ENCODE measurements at places on chromosomes 4 and X. TPM values are rescaled to one million over a fixed set of nuclear protein-coding genes. Genes with fewer than 3 reads are reported as not detected.

DNA sequence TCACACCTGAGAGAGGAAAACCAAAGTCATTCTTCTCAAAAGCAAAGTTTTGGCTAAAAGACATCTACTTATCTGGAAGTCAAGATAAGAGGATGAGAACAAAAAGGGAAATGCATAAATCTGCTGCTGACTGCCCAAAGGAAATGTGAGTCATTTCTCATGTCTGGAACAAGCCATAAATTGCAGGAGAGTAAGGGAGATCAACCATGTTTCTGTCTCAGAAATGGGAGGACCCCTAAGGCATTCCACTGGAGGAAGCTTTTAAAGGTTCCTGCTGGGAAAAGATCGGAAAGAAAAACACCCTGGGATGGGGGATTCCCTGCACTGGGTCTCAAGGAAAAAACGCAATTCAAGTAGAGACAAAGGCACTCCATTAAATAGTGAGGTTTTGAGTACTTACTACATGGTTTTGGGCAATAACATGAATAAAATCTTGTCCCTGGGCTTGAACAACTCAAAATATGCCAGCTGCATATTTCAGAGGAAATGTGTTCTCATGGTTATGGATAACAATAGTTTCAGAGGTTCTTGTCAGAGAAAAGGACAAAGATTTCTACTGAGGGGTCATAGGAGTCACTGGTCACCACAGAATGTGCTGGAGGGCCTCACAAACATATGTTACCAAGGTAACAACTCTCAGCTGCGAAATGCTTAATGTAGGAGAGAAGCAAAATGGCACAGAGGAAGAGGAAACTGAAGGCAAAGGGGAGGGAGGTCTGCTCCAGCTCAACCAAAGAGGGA lies 19.3 kb downstream of the GPR143 start:
- DNase-seq: peak; percentile 90

GRCh38 chr4:89298155-89298554 lies 9.4 kb downstream of the GPRIN3 start:
- no peak for DNase-seq

GRCh38 chr4:89575840-89576239 lies 261.1 kb downstream of the SNCA start:
- DNase-seq: no peak

GPR78 gene
- total RNA-seq: not detected

L1CAM gene
- total RNA-seq: 1.1 TPM

ZXDA gene
- 17.1 TPM for total RNA-seq

TBC1D25 gene
- 11.6 TPM for total RNA-seq

All from dermis blood vessel endothelial cell (primary cell).